ENCODE measurements at places on chromosomes 2 and 18.

DNA sequence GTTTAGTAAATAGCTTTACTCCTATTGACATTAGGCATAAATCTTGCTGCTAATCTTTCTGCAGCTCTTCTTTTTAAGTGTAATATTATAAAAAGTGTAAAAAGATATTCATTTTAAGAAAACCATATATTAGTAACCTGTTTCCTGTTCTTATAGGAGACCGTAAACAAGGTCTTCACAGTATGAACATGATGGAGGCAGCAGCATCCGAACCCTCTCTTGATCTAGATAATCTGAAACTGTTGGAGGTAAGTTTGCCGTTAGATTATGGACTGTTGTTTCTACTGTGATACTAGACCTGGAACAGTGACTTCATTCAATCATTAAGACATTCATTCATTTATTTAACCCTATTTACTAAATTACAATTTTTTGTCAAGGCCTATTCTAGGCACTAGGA, 120.0 kb upstream of the FAM117B start:
- DNase-seq: no peak

DNA sequence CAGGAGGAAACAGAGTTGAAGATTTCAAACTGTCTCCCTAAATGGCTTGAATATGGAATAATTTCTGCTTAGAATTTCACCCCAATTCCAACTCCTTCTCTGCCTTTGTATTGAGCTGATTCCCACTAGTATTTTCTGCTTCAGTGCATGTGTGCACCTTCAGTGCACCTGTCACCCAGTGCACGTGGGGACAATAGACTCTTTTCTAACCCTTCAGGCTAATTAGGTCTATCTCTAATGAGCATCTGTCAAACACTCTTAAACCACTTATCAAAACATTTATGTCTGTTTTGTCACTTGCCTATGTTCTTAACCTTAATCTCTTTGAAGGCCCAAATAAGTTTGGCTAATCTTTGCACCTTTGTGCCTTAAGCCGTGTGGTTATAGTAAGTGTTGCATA, 232.0 kb upstream of the NETO1 start:
- DNase-seq: no peak

DNA sequence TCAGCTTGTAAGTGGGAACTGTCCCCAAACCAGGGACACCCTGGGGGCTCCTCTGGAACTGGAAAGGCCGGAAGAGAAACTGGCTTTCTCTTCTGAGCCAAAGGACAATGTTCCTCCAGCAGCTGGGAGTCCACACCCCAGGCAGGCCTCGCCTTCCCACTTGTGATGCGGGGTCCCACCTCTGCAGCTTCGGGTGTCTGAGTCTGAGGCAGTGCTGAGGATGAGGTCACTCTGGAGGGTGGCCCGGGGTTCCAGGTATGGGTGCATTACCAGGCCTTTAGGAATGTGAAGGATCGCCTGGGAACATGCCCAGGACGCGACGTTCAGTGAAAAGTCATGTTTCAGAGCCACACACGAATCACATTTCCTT, 18.2 kb upstream of the BOK start:
- no peak for DNase-seq

DNA sequence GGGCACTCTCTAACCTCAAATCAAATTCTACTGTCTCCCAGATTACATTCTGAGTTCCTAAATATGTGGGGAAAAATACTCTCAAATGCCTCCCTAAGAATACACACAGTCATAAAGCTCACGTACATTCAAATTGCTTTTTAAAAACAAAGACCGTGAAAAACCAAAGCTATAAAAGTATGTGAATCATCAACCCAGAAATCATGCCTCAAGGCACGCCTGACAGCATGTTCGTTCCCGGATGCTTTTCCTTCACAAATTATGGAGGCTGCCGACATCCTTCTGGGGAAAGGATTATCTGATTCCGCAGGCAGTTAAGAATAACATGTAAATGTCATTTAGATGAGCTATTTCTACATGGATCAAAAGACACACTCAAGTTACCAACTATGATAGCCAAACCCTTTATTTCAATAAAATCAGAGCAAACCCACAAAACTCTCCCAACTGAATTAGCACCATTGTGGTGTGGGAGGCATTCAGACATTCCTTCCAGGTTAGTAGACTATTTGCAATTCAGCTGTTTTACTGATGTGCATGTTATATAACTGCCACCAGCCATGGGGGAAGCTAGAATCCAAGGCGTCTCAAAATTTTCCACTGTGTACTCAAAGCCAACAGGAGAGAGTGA, 398.2 kb upstream of the TRIB2 start:
- no peak for DNase-seq

- no peak for DNase-seq
Measured at GRCh38 chr2:103287746-103288145, 525.9 kb downstream of the TMEM182 start.

GRCh38 chr2:57563015-57563414, 483.6 kb upstream of the VRK2 start:
- no peak for DNase-seq

GRCh38 chr2:71803398-71803797, 344.3 kb downstream of the CYP26B1 start:
- DNase-seq: no peak

GRCh38 chr2:64017811-64018700, 1.2 kb downstream of the VPS54 start:
- DNase-seq: no peak

DNA sequence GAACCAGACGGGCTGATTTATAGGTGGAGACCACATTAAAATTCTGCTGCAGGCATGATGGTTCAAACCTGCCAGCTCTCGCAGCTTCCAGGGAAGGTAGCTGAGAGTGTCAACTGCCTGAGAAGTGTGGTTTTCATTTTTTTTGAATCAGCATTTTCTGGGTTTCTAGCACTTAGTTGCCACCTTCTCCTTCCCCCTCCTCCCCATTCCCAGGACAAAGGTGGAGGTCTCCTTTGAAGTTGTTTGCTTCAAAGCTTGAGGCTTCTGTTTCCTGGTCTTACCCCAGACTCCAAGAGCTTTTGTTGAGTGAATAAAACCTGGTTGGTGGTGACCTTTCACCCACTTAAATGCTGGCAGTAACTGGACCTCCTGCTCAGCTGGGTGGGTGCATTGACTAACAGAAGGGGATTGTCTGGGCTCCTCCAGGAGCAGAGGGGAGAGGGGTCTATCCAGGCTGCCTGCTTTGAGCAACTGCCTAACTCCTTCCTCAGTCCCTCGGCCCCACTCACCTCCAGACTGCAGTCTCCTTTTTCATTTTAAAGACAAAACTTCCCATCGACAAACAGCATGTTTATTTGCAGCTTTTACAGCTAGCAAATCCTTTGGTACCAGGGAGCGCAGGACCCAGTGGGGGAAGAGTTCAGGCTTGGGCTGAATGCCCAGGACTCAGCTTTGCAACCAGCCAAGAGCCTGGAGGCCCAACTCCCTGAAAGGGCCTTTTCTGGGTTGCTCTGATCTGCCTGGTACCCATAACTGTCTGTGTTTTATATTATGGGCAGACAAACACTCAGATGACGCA, 3.5 kb downstream of the RHOB start:
- no peak for DNase-seq

- no peak for DNase-seq
Measured at GRCh38 chr2:21404137-21404536, 280.4 kb downstream of the TDRD15 start.

DNA sequence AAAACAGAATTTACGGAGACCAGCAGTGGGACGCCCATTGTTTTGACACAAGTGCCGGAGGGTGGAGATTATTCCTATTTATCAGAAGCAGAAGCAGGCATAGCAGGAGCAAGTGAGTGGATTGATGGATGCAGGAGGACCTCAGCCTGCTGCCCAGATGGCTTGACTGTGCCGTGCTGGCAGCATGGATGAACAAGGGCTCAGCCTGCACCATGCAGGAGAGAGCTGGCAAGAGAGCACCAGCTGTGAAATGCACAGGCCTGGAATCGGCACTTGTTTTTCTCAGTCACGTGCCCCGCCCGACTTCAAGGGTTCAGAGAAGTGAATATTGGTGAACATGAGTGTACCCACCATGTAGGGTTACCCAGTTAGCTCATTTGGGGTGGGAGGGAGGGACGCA, 4.0 kb downstream of the IL1R2 start:
- no peak for DNase-seq

DNA sequence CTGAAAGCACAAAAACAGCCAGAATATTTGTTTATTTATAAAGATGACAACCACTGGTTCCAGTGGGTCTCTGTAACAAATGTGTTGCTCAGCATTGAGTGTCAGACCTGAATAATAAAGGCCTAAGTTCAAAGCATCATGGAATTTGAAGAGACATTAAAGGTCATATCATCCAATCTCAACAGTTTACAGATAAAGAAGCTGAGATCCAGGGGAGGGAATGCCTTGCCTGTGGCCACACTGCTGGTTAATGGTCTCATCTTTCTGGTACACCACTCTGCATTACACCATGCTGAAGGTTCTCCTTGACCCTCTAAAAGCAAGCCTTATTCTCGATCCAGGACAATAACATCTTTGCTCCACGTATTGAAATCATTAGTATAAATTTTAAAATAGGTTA, 446.5 kb upstream of the ACVR2A start:
- no peak for DNase-seq

Measured in activated naive CD4-positive, alpha-beta T cell treated with Interleukin-2 at 50 U/mL for 16 hours (primary cell).